ENCODE measurements at places on chromosomes 12 and 14.

GRCh38 chr14:71286126-71286525 is 378.9 kb downstream of the PCNX1 start:
- no peak for DNase-seq

DNA sequence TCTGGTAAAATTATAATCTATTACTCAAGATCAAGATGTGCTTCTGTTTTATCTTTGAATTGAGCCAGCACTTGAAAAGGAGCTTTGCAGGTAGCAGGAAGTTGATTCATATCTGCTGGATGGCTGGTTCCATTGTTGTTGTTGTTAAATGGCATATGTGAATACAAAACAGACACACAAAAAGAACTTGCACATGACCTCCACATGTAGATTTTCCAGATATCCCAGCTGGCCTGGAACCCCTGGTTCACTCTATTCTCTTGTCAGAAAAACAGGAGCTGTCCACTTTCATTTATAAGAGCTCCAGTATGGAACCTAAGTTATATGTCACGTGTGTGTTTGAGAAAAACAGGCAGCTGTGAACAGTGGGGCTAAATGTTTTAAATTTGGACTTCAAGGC is 273.9 kb downstream of the TMEM132D start:
- DNase-seq: no peak

DNA sequence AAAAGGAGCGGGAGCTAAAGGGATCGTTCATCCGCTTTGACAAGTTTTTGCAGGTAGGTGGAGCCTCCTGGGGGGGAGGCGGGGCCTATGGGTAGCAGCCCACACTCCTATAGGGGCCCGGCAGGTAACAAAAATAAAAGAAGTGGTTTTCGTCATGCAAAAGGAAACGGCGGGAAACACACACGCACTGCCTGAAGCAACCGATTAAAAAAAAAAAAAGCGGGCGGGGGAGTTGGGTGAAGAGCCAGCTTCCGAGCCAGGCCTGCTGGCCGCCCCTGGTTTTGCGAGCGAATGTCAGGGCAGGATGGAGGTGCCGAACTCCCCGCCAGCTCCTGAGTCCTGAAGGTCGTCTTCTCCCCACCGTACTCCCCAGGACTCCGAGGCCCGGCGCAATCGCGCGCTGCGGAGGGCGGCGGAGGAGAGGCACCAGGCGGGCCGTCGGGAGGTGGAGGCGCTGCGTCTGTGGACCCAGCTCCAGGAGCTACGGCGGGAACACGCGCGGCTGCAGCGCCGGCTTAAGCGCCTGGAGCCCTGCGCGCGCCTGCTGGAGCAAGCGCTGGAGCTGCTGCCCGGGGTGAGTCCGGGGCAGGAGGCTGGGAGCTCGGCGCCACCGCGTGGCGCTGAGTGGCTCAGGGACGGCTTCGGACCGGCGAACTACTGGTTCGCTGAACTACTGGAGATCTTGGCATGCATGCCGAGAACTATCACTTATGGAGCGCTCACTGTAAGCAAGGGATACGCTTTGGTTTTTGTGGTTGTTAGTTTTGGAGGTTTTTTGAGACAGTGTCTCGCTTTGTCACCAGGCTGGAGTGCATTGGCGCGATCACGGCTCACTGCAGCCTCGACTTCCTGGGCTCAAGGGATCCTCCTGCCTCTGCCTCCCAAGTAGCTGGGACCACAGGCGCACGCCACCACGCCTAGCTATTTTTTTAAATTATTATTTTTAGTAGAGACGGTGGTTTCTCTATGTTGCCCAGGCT is 3.6 kb downstream of the CFAP73 start:
- DNase-seq: peak; percentile 76

- peak; percentile 33 for DNase-seq
Observed at GRCh38 chr14:91119556-91120311, 5.9 kb downstream of the DGLUCY start.

DNA sequence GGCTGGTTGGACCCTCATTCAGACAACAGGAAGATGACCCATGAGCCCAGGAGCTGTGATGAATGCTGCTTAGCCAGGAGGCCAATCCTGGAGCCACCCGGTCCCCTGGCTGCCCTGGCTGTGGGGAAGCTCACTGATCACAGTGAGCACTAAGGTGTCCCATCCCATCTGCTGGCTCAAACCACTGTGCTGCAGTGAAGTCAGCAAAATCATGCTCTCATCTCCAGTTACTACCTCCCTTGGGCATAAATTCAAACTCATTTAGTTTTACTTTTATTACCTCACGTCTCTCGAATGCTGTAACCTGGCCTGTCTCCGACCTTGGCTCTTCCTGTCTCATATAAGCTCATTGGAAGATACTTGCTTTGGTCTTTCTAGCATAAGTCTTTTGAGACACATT is 112.4 kb downstream of the APAF1 start:
- DNase-seq: no peak

DNA sequence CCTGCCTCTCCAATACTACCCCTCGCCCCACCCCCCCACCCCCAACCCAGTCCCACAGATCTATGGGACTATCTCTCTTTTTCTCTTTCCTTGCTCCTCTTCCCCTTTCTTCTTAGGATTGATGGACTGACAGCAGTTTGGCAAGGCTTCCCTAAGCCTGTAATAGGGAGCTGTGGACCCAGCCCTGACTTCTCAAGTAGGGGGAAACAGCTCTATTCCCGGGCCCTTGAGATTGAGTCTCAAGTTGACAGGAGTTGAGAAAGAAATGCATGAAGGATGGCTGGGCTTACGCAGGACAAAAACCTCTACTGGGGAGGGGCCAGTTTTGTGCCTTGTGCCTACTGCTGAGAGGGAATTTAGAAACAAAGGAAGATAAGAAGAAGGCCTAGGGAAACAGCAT is 60.4 kb downstream of the SMUG1 start:
- DNase-seq: no peak

GRCh38 chr12:31834150-31834549 is 105.3 kb upstream of the AMN1 start:
- DNase-seq: no peak

- DNase-seq: peak; percentile 89
Observed at GRCh38 chr14:91980157-91980556, 32.7 kb upstream of the FBLN5 start.

DNA sequence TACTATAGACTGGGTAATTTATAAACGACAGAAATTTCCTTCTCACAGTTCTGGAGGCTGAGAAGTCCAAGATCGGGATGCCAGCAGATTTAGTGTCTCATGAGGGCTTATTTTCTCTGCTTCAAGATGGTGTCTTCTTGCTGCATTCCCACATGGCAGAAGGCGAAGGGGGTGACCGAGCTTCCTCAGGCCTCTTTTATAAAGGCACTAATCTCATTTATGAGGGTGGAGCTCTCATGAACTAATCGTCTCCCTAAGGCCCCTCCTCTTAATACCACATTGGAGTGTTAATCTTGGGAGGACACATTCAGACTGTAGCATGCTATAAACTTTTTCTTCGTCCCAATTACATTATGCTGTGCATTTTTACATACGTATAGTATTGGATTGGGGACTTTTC is 200.4 kb upstream of the ARHGAP5 start:
- no peak for DNase-seq

- DNase-seq: no peak
Observed at GRCh38 chr12:81546811-81547210, 212.3 kb downstream of the PPFIA2 start.

Measured in astrocyte of the spinal cord (primary cell).